ENCODE measurements at places on chromosomes 7 and 10.

GRCh38 chr10:115171392-115171960 is 78.3 kb downstream of the ATRNL1 start:
- no peak for DNase-seq

GRCh38 chr7:36865019-36865418 is 140.7 kb upstream of the AOAH start:
- DNase-seq = no peak

DNA sequence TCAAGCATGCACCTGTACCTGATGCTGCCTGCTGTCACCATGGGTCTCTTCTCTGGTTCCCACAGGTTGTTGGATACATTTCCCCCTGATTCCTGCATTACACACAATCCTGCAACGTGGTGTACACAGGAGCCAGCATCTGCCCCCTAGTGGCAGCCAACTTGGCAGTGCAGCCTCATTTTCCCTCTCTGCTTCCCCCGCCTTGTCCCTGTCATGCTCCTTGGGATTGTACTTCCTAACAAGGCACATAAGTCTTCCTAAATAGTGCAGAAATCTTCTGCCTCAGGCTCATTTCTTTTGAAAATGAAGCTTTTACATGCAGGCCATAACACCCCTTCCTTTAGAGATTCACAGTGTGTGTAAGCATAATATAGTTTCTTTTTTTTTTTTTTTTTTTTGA is 387.5 kb downstream of the CCSER2 start:
- peak; percentile 26 for DNase-seq

DNA sequence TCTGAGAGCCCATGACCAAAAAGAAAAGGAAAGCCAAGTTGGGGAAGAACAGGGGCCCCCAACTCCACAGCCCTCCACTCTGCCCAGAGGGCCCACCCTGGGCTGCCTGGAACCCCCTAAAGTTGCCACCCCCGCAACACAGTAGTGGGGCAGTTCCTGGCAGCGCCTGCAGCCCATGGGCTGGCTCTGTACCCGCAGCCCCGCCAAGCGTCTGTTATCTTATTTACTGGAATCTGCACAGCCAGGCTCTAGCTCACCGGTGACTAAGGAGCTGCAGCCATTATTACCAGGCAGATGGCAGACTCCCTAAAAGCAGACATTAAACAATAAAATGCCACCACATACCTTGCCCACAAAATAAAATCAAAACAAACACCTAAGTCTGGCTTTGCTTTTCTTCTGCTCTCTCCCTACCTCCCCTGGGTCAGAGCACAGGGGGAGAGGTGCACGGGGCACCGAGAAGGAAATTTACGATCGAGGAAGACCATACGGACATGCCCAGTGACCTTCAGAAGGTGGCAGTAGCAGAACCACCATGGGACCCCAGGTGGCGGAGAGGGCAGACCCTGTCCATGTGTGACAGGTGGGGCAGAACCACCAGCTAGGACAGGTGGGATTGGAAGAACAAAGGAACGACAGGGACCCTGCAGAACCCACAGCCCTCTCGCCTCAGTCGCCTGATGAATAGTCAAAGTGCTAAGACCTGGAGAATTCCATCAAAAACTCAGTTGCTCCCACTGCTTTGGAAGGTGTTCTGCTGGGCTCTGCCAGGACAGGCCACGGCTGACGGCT is 66.3 kb downstream of the PRKAG2 start:
- no peak for DNase-seq

DNA sequence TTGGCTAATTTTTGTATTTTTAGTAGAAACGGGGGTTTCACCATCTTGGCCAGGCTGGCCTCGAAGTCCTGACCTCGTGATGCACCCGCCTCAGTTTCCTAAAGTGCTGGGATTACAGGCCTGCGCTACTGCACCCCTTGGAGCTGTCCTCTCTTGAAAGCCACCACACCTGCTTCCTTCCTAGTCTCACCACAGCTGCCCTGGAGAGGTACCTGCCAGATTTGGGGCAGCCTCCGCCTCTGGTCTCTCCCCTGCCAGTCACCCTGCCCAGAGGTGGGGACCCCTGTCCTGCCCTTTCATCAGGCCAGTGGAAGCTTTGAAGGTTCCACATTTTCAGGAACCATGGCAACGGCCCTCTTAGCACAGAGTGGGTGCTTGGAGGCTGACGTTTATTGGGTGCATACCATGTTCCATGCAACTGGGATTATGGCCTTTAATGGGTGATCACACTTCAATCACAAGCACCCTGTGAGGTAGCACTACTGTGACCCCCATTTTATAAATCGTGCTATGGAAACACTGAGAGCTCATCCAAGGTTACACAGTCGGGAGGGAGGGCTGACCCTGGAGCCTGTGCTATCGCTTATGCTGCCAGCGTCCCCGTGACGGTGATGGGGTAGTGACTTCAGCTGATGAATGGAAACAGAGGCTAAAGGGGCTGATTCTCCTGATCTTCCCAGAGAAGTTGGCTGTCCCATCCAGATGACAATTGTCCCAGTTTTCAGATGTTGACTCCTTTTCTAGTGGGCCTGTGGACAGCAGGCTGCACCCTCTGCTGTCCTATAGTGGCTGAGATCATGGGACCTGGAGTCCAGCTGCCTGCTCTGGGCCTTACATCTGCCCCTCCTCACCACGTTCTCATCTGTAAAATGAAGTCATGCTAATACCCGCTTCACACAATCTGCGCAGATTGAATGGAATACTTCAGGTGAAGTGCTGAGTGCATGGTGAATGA is 11.5 kb upstream of the FGFR2 start:
- no peak for DNase-seq

Data from RPMI8226 (cell line).